ENCODE measurements at places on chromosomes 2 and 18.

DNA sequence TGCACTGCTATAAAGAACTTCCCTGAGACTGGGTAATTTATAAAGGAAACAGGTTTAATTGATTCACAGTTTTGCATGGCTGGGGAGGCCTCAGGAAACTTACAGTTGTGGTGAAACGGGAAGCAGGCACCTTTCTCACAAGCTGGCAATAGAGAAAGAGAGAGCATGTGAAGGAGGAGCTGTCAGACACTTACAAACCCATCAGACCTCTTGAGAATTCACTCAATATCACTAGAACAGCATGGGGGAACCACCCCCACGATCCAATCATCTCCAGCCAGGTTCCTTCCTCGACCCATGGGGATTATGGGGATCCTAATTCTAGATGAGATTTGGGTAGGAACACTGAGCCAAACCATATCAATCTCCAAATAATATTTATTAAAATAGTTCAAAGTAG, 729.2 kb upstream of the DDX18 start:
- no peak for DNase-seq

GRCh38 chr2:19607931-19608771, 249.7 kb upstream of the OSR1 start:
- no peak for DNase-seq

DNA sequence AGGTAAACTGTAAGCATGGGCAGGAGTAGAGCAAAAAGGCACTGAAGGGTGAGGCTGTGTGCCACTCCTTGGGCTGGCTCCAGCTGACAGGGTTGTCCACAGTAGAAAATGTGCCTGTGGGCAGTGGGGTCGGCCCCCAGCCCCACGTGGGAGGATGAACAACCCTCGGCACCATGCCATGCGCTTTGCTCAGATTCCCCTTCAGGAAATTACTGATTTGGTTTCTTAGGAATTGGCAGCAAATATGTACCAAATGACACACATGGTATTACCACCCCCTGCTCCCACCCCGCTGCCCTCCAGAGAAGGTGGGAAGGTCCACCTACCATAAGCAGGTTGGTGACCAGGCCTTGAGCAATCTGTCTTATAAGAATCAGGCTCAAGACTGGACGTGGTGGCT, 13.6 kb downstream of the ADCY3 start:
- no peak for DNase-seq

GRCh38 chr18:23629444-23629946, 33.2 kb downstream of the ANKRD29 start:
- peak; percentile 71 for DNase-seq

- DNase-seq = no peak
Observed at GRCh38 chr2:139864821-139865302, 1084.7 kb upstream of the NXPH2 start.

GRCh38 chr2:232537079-232537478, 2.4 kb upstream of the CHRNG start:
- peak; percentile 5 for DNase-seq

DNA sequence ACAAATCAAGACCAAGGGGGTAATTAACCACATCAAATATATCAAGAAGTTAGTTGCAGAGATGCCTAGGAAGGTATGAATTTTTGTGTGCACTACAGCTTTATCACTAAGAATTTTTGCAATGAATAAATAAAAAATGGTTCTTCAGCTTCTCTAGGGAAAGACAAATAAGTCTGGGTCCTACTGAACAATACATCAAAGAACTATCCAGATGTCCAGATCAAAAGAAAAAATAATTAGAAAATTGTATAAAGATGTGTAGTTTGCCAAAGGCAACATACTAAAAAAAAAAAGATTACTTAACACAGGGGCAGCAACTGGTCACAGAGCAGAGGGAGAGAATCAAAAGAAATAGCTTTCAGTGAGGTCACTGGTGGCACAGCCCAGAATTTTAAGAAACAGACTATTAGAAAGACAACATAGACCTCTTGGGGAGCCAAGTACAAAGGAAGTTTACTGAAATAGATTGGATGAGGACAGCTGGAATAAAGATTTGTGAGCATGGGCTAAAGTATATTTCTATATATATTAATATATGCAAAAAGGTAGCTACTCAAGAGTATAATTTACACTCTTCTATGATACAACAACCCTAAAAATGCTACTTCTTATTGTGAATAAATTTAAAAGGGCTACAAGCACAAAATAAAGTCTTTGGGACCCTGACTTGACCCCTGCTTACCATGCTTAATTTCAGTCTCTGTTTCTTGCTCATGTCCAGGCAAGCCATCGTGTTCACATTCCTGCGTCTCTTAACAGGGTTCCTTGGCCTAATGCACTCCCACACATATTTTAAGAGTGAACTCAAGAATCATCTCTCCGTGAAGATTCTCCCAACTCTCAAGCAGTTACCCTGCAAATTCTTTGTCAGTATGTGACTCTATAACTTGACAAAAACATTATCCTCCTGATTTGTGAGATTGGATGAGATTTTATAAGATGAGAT, 99.0 kb upstream of the GRB14 start:
- DNase-seq = no peak

GRCh38 chr2:42906557-42907411, 114.4 kb upstream of the HAAO start:
- peak; percentile 28 for DNase-seq

DNA sequence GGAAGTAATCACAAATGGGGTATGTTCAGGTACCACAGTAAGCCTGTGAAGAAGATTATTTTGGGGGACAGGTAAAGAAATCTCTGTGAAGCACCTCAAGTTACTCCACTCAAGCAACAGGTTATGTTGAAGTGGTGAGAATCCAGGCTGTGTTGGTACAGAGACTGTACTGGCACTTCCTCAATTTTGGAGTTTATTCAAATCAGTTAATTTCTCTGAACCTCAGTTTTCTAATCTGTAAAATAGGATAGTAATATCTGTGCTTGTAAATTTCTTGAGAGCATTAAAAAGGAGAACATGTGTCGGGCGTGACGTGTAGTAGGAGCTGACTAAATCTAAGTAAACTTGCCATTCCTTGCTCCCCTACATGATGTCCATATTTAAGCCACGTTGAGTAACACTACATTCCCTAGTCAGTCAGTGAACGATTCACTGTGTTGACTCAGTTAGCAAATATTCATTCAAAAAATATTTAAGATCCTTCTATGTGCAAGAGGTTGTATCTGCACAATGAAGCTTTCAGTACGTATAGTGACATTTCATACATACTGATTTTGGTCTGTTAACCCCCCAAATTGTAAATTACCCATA, 504.2 kb downstream of the ZEB2 start:
- DNase-seq = no peak

DNA sequence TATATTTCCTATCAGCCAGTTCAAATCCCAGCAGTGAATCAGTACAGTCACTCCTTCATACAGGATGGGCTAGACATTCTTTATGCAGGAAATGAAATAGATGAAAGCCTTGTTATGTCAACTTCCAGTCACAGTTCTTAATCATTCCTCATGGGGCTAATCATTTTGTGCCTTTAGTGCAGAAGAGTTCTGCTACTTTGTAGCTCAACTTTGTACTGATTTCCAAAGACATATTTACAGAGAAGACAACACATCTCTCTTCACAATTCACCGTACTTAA, 593.9 kb upstream of the NETO1 start:
- no peak for DNase-seq

- no peak for DNase-seq
Observed at GRCh38 chr2:218019411-218020060, 16.7 kb upstream of the TNS1 start.

GRCh38 chr18:48945953-48946217, 4.9 kb downstream of the SMAD7 start:
- no peak for DNase-seq

DNA sequence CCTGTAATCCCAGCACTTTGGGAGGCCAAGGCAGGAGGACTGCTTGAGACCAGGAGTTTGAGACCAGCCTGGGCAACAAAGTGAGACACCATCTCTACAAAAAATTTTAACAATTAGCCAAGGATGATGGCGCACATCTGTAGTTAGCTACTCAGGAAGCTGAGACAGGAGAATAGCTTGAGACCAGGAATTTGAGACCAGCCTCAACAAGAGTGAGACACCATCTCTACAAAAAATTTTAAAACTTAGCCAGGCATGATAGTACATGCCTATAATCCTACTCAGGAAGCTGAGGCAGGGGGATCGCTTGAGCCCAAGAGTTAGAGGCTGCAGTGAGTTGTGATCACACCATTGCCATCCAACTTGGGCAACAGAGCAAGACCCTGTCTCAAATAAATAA, 7.0 kb downstream of the MEMO1 start:
- DNase-seq = no peak

GRCh38 chr2:170181602-170182001, 3.7 kb downstream of the MYO3B start:
- no peak for DNase-seq

DNA sequence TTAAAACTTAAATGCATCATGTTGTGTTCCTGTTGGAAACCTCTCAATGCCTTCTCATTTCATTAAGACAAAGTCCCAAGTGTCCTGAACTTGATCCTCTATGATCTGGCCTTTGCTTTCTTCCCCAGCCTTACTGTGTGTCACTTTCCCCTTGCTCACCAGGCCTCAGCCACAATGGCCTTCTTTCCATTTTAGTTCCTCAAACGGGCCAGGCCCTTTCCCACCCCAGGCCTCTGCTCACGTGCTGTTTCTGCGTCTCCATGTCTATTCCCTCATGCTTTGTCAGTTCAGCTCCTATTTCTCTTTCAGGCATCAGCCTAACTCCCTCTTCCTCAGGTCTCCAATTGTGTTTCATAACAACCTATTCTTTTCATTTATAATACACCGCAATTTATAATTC, 19.5 kb downstream of the CXCR4 start:
- no peak for DNase-seq

DNA sequence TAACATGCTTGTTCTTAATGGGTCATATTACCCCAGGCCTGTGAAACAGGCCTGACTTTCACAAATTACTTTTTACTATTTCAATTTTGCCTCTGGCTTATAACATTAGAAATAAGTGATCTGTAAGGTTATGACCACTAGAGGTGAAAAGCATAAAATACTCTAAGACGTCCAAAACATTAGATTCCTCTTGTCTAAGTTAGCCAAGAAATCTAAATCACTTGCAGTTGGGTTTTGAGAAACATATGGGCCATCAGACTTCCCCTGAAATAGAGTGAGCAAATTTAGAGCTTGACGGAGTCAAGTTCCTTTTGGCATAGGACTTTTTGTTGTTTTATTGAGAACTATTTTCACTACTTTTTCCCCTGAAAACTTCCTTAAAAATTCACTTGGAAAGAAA, 32.7 kb upstream of the RIT2 start:
- no peak for DNase-seq

- no peak for DNase-seq
Observed at GRCh38 chr2:53941749-53942148, 29.0 kb downstream of the PSME4 start.

DNA sequence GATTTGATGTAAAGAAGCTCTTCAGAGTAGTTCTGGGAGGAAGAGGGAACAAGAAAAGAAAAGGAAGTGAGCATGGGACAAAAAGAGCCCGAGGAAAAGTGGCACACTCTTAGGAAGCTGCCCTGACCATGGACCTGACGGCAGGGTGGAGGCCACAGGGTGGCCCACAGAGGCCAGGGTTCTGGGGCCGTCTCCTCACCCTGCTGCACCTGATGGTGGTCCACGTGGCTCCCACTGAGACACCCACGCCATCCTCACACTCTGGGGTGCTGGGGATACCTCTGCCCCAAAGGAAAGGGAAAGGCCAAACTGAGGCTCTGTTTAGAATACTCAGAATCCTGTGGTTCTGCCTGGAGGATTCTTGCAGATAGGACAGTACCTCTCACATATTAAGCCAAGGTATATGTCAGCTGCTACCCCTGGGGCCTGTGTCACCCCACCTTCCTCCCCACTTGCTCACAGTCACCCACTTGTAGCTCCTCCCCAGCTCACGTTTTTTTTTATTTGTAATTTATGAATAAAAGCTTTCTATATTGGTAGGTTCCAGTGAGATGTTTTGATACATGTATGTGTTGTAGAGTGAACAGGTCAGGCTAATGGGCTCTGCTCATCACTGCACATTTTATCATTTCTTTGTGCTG, 171.1 kb downstream of the LDLRAD4 start:
- DNase-seq = no peak

DNA sequence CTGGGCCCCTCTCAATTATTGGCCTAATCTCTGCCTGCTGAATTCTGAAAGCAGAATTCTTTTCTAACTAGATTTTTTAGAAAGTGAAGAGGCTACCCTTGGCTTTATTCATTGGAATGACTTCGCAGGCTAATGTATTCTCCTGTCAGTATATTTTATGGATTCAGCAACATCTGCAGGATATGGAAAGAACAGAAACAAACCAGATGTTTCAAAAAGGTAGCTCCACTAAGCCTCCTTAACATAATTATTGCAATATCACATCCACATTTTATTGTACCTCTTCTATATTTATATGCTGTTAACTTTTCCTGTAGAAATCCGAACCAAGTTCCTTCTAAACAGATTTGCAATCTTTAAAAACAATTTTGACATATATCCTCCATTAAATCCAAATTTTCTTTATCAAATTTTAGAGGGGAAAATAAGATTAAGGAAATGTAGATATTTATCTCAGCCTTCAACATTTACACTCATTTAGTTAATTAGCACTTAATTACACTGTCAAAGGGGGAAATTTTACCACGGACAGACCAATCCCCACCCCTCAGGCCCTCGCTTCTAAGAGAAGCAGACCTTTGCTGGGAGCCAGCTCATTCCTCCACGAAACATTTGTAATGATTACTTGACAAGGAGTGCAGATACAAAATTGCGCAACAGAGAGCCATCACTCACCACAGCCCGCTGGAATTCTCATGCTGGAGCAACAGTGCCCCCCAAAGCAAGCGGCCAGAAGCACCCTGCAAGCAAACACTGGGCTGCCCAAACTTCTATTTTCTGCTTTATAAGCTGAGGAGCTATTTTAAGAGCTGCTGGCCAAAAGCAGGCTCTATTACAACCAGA, 253.4 kb downstream of the ETAA1 start:
- DNase-seq = no peak

- no peak for DNase-seq
Observed at GRCh38 chr2:230828272-230828961, 36.3 kb upstream of the ITM2C start.

- DNase-seq = no peak
Observed at GRCh38 chr2:33111002-33111446, 164.3 kb downstream of the LTBP1 start.
